ENCODE measurements at places on chromosomes 13 and 19.

- DNase-seq = no peak
Measured at GRCh38 chr19:49939721-49940481, 10.6 kb upstream of the NUP62 start.

DNA sequence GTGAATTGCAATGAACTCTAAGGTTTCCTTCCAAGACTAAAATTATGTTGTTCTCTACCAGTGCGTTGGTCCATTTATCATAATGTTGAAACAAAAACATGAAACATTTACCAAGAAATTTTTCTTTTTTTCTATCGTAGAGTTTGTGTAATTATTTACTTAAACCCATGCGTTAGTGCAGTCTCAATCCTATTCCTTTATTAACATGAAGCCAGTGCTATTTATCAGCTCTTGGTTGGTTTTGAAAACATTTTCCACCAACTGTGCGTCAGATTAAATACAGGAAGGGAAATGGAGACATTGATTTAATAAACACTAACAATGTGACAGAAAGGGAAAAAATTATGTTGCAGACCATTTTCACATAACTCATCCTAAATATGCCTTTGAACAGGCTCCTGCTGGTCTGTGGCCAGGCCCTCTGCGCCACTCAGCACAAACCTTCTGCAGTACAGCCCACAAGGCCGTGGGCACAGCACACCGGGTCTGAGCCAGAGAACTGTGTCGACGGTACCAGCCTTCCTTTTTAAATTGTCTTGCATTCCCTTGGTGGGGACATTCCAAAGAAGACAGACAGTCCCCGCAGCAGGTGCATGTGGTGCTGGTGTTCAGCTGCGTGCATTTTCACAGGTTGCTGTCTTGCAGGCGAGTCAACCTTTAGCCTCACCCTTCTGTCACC, 135.8 kb downstream of the SHISA2 start:
- no peak for DNase-seq

- peak; percentile 22 for DNase-seq
Measured at GRCh38 chr13:28636677-28637317, 22.1 kb upstream of the POMP start.

DNA sequence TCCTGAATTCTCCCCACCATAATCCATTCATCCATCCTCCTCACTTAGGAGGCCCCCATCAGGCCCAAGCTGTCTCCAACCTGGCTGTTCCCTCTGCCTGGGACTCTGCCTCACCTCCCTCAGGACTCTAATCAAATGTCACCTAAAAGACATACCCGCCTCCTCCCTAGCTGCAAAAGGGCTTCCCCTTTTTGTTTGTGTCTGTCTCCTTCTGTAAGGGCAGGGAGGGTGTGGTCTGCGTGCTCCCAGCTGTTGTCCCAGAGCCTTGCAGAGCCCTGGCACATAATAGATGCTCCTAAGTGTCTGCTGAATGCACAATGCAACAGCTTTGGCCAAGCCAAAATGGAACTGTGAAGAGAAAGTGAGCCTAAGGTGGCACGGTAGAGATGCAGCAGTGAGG, 4.4 kb downstream of the TRIR start:
- no peak for DNase-seq

- no peak for DNase-seq
Measured at GRCh38 chr13:61994174-61994573, 578.5 kb upstream of the PCDH20 start.

DNA sequence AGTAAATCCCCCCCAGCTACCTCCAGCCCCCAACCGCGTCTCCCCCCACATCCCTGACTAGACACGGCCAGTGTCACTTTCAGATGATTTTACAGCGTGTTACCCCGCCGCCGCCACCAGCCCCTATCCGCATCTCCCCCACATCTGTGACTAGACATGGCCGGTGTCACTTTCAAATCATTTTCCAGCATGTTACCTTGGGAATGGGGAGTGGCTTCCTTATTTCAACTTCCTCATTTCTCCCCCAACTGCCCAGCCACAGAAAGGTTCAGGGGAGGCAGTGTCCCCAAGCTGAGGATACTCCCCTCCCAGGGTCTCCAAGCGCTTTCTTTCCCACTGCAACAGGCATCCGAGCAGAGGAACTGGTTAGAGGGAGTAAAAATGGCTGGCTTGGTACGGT, 18.4 kb downstream of the ADGRL1 start:
- no peak for DNase-seq

DNA sequence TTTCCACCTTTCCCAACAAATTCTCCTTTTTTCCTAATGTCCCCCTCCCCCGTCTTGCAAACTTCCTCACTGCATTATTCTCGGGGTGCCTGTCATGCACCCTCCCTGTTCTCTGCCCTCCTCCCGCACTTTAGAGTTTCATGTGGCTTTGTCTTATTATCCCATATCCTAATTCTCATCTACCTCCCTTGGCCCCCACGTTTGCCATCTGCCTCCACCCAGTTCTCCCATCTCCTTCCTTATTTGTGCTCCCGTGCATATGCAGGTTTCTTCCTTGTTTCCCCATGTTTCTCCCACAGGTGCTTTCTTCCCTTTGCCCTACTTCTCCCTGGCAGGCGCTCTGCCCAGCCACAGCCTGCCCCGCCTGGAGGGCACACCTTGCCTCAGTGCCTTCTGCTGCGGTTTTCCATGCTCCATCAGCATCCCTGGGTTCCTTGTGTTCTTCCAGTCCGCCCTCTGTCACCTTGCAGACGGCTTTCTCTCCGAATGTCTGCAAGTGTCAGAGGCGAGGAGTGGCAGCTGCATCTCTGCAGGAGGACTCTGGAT, 1.5 kb downstream of the SPATA13 start:
- DNase-seq = no peak

DNA sequence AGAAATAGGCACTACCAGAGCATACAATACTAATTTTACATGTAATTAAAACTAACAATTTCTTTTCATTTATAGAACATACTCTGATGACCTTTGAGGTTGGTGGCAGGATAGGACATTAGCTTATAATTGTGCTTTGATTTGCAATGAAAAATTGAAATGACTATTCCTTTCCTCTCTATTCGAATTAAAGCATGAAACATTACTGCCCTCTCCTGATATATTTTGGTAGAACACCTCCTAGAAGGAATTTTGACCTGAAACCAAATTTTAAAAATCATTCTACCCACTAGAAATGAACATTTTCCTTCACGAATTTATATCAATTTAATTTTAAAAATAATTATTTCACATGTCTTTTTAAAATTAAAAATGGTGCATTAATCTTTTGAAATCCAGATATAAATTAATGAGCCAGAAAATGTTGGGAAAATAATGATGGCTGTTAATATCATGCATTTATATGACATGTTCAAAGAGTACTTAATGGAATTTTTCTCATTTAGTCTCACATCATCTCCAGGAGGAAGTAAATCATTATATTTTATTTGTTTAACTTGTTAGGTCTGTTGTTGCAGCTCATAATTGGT, 556.3 kb upstream of the ARGLU1 start:
- no peak for DNase-seq

GRCh38 chr19:29561601-29562000, 35.8 kb downstream of the VSTM2B start:
- DNase-seq = no peak

- peak; percentile 22 for DNase-seq
Measured at GRCh38 chr19:33273881-33274662, 28.3 kb downstream of the CEBPA start.

DNA sequence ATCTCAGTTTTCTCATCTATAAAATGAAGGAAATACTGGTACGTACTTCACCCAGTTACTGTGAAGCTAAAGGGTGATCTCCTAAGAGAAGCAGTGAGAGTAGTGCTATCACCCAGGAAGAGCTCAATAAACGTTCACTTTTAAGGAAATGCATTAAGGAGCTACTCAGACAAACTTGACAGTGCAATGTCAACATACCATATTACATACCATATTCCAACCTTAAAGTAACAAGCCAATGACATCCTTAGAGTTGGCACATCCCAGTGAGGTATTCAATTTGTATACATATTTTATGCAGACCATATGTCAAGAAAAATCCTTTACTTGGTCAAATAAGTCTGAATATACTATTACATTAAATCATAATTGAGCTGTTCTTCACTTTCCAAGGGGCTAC, 7.0 kb downstream of the TBC1D4 start:
- DNase-seq = no peak

DNA sequence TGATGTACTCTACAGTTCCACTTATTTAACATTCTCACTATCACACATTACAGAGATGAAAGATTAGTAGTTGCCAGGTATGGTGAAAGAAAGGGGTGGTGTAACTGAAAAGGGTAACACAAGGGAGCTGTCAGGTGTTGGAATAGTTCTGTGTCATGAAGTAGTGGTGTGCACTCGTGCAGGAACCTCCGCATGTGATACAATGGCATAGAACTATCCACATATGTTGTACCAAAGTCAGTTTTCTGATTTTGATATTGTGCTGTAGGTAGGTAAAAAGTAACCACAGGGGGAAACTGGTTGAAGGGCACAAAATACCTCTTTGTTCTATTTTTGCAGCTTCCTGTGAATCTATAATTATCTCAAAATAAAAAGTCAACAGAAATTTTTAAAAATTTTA, 24.4 kb upstream of the RPL21 start:
- DNase-seq = no peak

GRCh38 chr19:47098608-47099007, 15.0 kb downstream of the ZC3H4 start:
- no peak for DNase-seq

DNA sequence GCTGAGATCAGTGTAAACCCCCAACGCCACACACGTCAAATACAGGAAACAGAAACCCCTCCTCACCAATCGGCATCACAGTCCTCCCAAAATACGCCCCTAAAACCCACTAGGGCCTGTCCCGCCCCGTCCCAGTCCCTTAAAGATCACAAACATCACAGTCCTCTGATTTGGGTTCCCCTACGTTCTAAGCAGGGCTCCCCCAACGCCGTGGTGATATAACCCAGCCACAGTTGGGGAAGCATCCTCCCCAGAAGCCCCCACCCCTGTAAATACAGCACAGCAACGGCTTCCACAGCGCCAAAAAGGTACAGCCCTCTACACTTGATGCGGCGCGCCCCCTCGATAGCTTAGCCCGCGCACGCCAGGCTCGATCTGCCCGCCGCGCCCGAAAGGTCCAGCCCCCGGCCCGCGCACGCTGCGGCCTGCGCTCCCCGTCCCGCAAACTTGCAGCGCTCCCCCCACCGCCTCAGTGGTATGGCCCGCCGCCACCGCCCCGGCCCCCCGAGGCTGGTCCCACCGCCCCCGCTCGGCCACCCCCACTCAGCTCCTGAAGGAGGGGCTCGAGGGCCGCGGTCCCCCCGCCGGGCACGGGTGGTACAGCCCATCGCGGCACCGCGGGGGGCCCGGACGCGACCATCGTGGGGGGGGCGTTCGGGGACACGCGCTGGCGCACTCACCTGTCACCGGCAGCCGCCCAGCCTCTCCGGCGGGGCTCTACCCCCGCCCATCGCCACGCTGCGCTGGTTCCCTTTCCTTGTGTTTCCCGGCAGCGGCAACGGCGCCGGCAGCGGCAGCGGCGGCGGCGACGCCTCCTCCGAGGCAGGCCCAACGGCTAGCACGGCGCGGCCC, at the start of gene AKT2:
Gene AKT2 (minus strand): TSS at position 845 of the 852 bp plus-strand sequence. CDS start 20,078 bp downstream, outside the sequence.
- peak; percentile 69 for DNase-seq

- peak; percentile 7 for DNase-seq
Measured at GRCh38 chr19:15508035-15508710, at the start of gene CYP4F22. Gene CYP4F22, plus strand, starts transcription at chr19:15508525. Its CDS starts 16,812 bp downstream, at chr19:15525337.
